ENCODE measurements at places on chromosomes 11 and 22.

DNA sequence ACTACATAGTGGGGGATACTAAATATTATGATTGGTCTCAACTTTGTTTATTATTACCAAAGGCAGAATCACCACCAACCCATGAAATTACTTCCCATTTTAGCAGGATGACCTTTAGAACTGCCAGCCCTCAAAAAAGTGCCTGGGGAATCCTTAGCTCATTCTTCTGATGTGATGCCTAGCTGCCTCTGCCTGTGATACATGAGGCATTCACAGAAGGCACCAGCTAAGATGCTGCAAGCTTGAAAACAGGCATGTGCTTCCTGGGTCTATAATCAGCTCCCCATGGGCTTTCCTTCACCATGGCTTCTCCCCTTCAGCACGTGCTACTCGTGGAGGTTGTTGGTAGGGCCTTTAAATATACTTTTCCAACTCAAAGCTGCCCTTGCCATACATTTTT, 50.4 kb upstream of the ARHGAP20 start:
- DNase-seq = no peak

GRCh38 chr11:77316733-77317342, 15.4 kb upstream of the GDPD4 start:
- DNase-seq = no peak

DNA sequence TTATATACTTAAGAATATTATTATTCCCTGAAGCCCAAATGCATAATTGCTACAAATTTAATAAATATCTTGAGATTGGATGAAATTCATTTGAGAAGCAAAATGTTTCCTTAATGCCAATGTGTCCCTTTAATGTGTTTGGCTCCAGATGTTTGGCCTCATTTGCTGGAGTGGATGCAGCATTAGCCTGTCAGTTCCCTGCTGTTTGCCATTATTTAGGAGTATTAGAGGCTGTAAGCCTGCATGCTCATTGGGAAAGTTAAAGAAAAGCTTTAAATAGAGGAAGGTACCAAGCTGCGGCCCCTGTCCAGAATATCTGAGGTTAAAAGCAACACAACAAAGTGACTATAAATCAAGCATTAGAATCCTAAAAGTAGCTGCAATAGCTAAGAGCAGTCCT, 54.8 kb upstream of the PITPNB start:
- DNase-seq = no peak

- DNase-seq = no peak
Measured at GRCh38 chr11:117417856-117418255, 90.2 kb downstream of the CEP164 start.

GRCh38 chr22:29693671-29694070, 26.1 kb upstream of the CABP7 start:
- no peak for DNase-seq

- no peak for DNase-seq
Measured at GRCh38 chr11:118334745-118335144, 7.8 kb downstream of the CD3D start.

GRCh38 chr11:72038491-72038890, 39.8 kb downstream of the IL18BP start:
- DNase-seq = no peak

DNA sequence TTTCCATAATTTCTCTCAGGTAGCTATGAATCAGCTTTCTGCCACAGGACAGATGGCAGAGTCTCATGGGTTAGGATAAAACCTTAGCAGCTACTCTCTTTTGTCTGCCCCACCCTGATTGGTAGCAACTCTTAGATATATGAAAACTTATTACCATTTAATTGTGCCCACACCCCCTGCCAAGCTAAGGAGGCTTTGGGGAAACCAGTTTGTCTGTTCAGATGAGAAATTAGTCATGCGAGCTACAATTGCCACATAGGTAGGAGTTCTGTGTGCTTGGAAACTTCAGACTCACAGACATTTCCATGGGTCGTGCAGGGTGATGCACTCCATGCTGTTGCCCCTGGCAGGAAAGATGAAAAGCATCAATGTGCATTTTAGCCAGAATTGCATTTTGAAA, 39.9 kb downstream of the CD44 start:
- no peak for DNase-seq

GRCh38 chr22:49689255-49689770, 138.4 kb downstream of the BRD1 start:
- no peak for DNase-seq

GRCh38 chr11:78931891-78932290, 357.2 kb upstream of the NARS2 start:
- DNase-seq = peak; percentile 68

GRCh38 chr11:61853698-61854169, 25.6 kb downstream of the FADS2 start:
- DNase-seq = no peak

- no peak for DNase-seq
Measured at GRCh38 chr11:11211888-11212287, 141.2 kb downstream of the CSNK2A3 start.

GRCh38 chr11:27147916-27148315, 107.3 kb downstream of the BBOX1 start:
- DNase-seq = no peak

DNA sequence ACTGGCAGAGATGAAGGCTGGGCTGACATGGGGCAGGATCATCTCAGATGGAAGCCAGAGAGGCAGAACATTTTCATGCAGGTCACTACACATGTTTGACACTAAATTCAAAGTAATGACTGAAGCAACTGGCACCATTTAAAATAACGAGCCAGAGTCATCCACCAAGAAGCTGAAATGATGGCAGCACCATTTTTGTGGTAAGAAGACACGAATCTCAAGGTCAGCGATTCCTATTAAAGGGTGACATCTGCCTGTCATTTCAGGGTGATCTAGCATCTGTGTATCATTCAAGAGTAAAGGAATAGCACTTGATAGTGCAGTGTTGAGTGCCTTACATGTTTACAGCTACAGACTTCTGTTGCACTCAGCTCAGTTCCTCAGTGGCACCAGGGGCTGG, 113.4 kb upstream of the C11orf87 start:
- DNase-seq = no peak

DNA sequence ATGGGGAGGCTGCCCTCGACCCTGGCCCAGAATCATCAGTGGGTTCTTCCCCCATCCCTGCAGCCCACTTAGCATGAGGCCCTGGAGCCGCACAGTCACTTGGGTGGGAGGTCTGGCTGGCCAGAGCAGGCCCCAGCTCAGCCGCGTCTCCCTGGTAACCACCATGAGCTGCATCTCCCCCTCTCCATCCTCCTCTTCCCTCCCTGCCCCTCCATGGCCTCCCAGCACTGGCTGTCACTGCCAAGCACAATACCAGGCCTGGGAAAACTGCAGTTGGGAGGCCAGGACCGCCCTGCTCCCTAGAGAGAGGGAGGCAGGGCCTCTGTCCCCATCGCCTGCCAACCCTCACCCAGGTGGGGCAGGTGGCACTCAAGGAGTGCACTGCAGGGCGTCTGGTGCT, 8.0 kb downstream of the CSDC2 start:
- DNase-seq = no peak

DNA sequence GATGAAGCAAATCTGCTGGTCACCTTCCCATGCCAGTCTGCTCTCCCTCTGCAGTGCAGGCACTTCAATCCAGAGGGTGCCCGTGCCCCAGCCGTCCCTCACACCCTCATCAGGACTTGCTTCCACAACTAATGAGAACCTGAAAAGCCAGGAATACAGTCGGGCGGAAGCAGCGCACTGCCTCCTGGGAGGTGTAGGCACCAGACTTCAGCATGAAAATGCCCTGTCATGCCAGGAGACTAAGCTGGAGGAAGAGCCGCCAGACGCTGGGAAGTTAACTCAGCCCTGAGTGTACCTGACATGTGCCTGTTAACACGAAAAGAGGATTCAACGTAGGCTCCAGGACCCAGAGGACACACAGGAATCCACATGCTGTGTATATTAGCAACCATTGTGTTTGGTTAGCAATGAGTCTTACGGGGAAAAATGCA, 40.1 kb upstream of the FLI1 start:
- DNase-seq = peak; percentile 28

DNA sequence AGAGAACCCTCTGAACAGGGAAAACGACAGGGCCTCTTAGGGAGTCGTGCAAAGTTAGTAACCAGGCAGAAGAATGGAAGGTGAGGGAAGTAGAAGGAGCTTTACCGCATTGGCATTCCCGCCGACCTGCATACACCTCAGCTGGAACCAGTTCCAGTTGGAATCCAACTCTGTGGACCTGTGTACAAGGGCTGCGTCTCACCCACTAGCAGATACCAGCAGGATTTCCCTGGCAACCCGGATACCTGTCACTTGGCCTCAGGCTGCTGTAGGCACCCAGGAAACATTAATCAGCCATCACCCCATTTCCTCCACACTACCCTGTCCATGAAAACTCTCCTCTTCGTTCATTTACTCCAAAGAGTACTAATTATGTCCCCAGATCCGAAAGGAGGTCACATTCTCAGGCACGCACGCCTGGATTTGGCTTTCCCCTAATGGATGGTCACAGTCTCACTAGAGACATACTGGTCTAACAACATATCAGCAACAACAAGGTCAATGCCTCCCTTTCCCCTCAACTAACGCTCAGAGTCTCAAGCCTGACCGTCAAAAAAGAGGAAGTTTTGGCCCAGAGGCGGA, 842 bp downstream of the ARFGAP2 start:
- DNase-seq = no peak

- DNase-seq = no peak
Measured at GRCh38 chr11:491358-491757, 15.7 kb downstream of the RNH1 start.

GRCh38 chr11:2774173-2775082, 74.6 kb upstream of the KCNQ1OT1 start:
- DNase-seq = no peak

- peak; percentile 66 for DNase-seq
Measured at GRCh38 chr11:132408877-132409276, 1038.5 kb downstream of the NTM start.

DNA sequence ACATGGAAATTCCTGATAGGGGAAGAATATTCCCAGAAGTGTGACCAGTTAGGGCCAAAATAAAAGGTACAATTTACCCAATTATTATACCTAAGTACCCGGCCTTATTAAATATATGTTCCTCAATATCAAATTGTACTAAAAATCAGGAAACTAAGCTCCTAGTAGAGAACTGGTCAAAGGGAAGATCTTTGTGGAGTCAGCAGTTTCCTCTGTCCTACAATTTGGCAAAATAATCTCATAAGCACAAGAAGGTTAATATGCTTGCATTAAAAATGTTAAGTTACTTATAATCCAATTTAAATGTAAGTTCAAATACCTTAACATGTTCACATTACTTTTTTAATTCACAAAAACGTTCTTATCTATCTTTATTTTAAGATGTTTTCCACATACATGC, 10.3 kb downstream of the TTC28 start:
- DNase-seq = no peak

GRCh38 chr11:112315057-112315720, 54.5 kb upstream of the PLET1 start:
- DNase-seq = no peak

GRCh38 chr22:17964643-17965042, 59.7 kb downstream of the MICAL3 start:
- DNase-seq = no peak

DNA sequence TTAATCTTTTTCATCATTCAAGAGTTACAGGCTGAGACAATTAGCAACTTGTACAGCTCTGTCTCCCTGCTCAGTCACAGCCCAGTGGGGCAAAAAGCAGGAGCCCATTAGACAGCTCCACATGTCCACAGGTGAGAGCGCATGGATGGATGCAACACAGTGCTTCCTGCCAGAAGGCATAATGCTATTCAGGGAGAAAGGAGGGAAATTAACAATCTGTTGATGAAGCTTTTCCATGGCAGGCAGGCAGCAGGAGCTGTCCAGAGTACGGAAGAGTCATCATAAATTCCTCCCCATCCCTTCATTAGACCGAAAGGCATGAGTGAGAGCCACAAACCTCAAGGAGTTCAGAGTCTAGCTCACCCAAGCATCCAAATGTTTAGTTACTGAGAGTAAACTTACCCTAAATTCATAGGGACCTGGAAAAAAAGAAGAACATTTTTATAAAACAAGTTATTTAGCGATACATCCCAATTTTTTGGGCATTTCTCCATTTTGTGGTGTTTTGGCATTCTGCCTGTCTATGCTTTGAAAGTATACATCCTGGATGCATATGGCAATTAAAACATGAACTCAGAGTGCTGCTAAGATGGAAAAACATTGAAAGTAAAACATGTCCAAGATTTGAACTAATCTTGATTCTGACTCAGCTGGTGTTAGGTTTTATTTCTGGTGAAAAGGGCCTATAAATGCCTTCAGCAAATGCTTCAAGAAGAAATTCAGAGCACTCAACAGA, 428.1 kb downstream of the OPCML start:
- no peak for DNase-seq
